Erythroblast (primary cell): ENCODE measurements at places on chromosomes 3 and 15.

- DNase-seq, result no peak
Observed at GRCh38 chr3:149042789-149043386, 43.4 kb downstream of the HLTF start.

DNA sequence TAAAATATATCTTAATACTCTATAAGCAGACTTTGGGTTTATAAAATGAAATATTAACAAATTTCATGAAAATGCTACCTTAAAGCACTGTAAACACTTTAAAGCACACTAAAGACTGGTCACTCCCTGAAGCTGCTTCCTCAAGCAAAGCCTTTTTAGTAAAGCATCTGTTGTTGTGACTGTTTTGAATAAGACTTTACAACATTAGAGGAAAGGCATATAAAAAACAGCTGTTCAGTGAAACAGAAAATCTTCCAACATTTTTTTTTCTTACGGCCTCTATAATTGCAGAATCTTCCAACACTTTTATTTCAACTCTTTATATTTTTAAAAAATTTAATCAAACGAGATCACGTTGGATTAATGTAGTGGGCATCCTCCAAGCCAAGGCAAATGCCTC, 48.1 kb downstream of the GRK7 start:
- no peak for DNase-seq

DNA sequence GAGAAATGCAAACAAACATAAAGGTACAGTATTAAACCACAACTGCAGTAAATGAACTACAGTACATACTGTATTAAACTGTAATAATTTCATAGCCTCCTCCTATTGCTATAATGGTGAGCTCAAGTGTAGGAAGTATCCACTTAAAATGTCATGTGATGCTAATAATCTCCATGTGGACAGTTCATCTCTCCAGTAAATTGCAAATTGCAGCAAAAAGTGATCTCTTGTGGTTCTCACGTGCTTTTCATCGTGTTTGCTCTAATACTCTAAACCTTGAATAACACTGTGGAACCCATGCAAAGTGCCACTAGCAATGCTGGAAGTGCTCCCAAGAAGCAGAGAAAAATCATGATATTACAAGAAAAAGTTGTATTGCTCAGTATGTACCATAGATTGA, 9.2 kb upstream of the FNDC3B start:
- DNase-seq, result no peak

GRCh38 chr15:42270551-42270950, 2.5 kb upstream of the GANC start:
- no peak for DNase-seq
